HFF-Myc (cell line): ENCODE measurements at places on chromosomes 13 and 19.

GRCh38 chr19:30371960-30372824 lies at the start of gene ZNF536:
Gene ZNF536 (plus strand): TSS chr19:30372384. CDS start chr19:30443563, 71,179 bp downstream.
- DNase-seq, result no peak

- no peak for DNase-seq
These were observed 720.7 kb downstream of the OLFM4 start for GRCh38 chr13:53749306-53749705.

DNA sequence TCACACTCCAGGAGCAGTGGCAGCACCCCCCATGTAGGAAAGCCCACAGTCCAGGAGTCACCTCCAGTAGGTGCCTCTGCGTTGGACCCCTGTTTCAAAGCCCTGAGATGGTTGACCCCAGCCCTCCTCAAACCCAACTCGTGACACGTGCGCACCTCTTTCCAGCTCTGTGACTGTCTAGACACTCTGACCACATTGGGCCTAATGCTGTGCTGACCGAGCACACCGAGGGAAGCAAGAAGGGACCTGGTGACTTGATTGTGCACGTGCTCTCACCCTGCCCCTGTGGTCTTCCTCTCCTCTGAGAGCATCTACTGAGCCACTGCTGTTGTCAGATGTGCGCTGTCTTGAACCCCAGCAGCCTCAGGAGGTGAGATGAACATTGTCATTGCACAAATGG lies 22.9 kb upstream of the SLC35E1 start:
- DNase-seq, result no peak

- DNase-seq, result no peak
These were observed 9.2 kb upstream of the KANK3 start for GRCh38 chr19:8352134-8352827.

GRCh38 chr19:3374369-3375112 lies 8.2 kb downstream of the NFIC start:
- DNase-seq, result no peak

- no peak for DNase-seq
These were observed 169.2 kb upstream of the NBEA start for GRCh38 chr13:34772881-34773280.

GRCh38 chr19:4372165-4373012 lies 28.0 kb downstream of the SH3GL1 start:
- no peak for DNase-seq
